Activated naive CD4-positive, alpha-beta T cell (primary cell): ENCODE measurements at places on chromosomes 1 and 21.

- DNase-seq = no peak
These were observed 33.3 kb downstream of the ZNF281 start for GRCh38 chr1:200376528-200376927.

- no peak for DNase-seq
These were observed 485.4 kb upstream of the PRMT6 start for GRCh38 chr1:106571109-106571508.

DNA sequence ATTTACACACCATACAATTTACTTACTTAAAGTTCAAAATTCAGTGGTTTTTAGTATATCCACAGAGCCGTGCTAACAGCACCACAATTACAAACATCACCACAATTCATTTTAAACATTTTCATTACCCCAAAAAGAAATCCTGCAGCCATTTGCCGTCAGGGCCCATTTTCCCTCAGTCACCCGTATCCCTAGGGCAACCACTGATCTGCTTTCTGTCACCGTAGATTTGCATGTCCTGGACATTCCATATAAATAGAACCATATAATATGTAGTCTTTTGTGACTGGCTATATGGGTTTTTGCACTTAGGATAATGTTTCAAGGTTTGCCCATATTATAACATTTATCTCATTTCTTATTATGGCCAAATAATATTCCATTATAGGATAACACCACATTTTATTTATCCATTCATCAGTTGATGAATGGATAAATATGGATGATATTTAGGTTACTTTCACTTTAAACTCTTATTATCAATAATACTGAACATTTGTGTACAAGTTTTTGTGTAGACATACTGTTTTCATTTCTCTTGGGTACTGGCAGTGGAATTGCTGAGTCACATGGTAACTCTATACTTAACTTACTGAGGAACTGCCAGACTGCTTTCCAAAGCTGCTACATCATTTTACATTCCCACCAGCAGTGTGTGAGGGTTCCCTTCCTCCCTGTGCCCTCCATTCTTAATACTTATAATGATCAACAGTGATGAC lies 68.9 kb downstream of the ST3GAL3 start:
- DNase-seq = no peak

DNA sequence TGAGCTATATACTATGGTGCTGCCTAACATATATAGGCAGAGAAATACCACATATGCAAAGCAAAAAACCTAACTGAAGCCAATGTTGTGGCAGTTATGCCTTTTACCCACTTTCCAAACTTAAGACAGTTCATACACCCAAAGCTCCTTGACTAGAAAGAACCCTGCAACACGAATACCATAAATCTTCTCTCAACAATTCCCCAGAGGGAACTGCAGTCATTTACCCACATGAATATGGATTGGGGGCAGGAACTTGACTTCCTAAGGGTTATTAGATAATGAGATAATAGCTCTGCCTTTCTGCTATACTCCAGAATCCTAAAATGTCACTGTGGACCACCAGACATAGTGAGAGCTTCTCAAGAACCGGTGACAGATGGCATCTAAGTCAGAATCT lies 2.9 kb upstream of the ASPM start:
- DNase-seq = no peak

GRCh38 chr1:107820801-107821200 lies 144.2 kb downstream of the VAV3 start:
- no peak for DNase-seq

GRCh38 chr1:40633931-40634376 lies 31.5 kb downstream of the RIMS3 start:
- DNase-seq = no peak

GRCh38 chr1:24155011-24155782 lies 12.3 kb upstream of the IL22RA1 start:
- DNase-seq = no peak

DNA sequence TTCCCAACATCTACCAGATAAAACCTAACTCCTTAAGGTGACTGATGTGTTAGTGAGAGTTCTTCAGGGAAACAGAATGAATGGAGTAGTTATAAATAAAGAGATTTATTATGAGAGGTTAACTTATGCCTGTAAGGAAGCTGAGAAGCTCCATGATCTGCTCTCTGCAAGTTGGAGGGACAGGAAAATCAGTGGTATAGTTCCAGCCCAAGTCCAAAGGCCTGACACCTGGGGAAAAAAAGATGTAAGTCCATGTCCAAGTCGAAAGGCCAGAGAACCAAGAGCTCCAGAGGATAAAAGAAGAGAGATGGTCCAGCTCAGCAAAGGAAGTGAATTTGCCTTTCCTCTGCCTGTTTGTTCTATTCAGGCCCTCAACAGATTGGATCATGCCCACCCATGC lies 27.1 kb downstream of the KRTAP24-1 start:
- DNase-seq = no peak

DNA sequence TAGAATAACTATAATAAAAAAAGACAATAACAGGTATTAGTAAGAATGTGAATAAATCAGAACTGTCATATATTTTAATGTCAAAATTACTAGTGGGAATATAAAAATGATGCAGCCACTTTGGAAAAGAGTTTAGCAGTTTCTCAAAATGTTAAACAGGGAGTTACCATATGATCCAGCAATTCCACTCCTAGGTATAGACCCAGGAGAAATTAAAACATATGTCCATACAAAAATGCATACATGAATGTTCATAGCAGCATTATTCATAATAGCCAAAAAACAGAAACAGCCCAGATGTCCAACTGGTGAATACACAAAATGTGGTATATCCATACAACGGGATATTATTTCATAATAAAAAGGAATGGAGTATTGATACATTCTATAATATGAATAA lies 71.6 kb downstream of the NVL start:
- DNase-seq = no peak

DNA sequence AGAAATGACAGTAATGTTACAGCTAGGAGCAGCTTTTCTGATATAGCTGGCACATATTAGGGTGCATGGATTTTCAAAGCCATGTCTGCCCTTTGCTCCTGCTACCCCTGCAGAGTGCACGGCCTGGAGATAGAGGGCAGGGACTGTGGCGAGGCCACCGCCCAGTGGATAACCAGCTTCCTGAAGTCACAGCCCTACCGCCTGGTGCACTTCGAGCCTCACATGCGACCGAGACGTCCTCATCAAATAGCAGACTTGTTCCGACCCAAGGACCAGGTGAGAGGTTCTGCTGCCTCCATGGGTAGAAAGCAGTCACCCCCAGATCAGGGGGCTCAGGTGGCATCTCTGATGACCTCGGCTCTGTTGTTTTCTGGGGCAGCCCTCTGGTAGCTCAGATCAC lies 9.8 kb downstream of the MTARC1 start:
- no peak for DNase-seq

- DNase-seq = no peak
These were observed 98.4 kb upstream of the GADD45A start for GRCh38 chr1:67586596-67586995.

DNA sequence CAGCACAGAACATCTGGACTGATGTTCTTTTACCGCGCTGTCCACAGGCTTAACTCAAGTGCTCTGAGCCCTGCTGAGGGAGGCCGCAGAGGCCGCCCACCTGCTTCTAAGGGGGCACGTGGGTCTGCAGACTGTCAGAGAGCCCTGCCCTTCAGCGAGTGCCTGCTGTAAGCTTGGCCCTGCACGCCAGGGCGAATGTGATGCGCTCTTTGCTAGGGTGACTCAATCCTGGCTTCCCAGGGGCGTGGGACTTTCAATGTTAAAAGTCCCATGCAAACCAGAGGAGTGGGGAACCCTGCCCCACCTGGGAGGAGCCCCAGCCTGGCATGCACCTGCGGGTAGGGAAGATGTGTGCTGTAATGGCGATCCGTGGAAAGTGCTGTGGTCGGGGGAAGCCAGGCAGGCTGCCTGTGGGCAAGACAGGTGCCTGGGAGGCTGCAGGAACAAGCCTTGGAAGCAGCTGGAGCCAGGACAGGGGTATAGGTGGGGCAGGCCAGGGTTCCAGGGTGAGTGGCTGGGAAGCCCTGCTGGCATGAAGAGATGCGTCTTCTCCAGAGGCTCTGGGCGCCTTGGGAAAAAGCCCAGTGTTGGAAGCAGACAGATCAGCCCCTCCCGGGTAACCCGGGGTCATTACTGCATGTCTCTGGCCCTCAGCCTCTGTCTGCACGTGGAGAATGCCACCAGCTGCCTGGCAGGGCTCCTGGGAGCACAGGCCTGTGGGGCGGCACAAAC lies 594 bp upstream of the PANK4 start:
- DNase-seq = no peak

GRCh38 chr1:159961636-159962035 lies 7.6 kb upstream of the SLAMF9 start:
- DNase-seq = no peak

GRCh38 chr1:79657951-79658658 lies 651.6 kb upstream of the ADGRL4 start:
- no peak for DNase-seq

GRCh38 chr21:35323947-35324346 lies 274.8 kb upstream of the RUNX1 start:
- DNase-seq = no peak

DNA sequence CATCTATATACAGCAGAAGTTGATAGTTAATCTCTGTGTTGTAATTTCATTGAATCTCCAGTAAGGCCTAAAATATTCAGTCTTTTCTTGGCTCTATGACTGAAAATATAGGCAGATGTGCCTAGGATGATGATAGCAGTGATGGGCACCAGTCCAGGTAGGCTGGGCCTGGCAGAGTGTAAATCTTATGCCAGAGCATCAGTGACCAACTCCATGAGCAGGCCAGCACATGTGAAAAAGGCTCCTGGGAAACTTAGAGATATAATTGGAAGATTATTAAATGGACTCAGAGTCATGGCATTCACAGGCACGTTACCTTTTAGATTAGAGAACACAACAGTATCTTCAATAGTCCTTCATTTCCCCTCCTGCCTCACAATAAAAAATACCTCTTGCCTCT lies 20.7 kb upstream of the CYYR1 start:
- DNase-seq = no peak

DNA sequence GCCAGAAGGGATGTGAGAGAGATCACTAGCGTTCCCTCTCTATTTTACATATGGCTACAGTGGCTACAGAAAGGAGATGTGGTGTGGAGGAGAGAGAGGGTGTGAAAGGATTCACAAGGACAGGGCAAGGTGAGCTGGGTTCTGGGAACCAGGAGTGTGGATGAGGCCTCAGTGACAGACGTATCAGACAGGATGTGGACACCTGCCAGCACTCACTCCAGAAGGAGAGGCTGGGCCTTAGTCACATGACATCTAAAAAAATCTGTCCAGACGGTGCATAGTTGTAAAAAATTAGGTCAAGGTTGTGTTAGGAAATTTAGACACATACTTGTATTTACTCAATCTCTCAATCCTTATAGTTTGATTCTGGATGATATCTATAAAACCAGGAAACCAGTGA lies 10.6 kb downstream of the TRIM67 start:
- DNase-seq = no peak

GRCh38 chr1:114078116-114078515 lies 75.6 kb downstream of the SYT6 start:
- no peak for DNase-seq

DNA sequence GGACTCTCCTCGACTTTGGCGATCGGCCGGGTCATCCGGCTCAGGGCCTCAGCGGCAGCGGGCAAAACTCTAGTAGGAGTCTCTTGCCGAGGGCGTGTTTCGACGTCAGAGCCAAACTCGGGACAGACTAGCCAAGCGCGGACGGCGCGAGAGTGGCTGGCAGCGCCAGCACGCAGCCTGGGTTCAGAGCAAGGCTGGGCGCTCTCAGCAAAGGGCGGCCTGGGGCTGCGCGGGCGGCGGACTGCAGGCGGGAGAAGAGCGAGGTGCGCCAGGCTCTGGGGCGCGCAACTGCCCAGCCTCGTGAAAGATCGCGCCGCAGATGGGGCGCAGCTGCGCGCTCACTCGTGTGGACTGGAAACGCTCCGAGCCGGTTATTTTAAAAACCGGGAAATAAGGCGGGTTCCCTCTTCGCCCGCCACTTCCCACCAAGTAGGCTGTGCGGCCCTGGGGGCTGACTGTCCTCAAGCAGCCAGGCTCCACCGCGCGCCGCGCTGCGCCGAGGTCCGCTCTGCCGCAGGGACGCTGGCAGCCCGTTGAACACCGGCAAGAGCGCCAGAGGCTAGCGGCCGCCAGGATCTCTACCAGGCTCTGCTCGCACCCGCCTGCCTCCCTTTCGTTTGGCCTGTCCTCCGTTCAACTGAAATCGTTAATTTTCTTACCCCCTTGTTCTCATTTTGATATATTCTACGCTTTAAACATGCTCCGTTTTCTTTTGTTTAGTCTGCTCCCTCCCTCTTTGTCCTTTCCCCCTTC lies 2.4 kb downstream of the ALX3 start:
- DNase-seq = no peak

GRCh38 chr1:175511496-175511895 lies 231.9 kb downstream of the TNR start:
- no peak for DNase-seq

GRCh38 chr1:115977499-115978258 lies 1.4 kb downstream of the SLC22A15 start:
- DNase-seq = no peak

- DNase-seq = no peak
These were observed 1.1 kb downstream of the SERTAD4 start for GRCh38 chr1:210233495-210234328.

GRCh38 chr1:58358346-58358745 lies 188.2 kb downstream of the OMA1 start:
- no peak for DNase-seq

- no peak for DNase-seq
These were observed 321.2 kb downstream of the VAV3 start for GRCh38 chr1:107643766-107644165.

DNA sequence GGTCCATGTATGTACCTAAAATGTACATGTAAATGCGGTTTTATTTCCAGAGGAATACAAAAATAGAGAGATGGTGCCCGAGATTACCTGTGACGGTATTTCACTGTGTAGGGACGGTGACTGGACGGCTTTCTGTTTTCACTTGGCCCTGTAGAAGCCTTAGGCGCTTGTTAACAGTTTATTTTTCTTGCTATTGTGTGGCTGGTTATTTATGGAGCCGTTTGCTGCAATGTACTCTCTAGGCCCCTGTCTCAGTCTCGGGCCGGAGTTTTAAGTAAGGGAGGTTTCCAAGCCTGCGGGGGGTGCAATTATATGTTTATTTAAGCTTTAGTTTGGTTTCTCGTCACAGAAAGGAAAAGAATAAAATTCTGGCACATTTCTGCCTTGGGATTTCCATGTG lies 413 bp downstream of the EFCAB7 start:
- no peak for DNase-seq

- no peak for DNase-seq
These were observed 69.6 kb downstream of the COLGALT2 start for GRCh38 chr1:183967914-183968313.

GRCh38 chr1:97508653-97509218 lies 412.1 kb downstream of the DPYD start:
- no peak for DNase-seq

DNA sequence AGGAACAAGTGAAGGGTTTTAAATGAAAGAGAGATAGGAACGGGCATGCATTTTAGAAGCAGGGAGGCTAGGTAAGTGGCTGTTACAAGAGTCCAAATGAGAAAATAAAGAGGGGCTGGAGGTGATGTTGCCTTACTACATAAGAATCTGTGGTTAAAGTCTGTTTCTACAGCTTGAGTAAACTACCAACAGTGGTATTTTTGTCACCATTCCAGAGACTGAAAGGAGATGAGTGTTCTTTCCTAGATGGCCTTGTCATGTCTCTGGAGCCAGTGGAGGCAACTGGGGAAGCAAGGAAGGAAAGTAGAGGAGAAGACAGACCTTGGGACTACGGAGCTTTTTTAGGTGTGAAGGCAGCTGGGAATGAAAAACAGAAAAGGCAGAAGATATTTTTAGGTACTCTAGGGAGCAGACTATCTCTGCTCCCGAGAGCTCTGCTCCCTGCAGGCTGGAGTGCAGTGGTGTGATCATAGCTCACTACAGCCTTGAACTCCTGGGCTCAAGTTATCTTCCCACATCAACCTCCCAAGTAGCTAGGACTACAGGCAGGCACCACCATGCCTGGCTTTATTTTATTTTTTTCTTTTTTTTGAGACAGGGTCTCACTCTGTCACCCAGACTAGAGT lies 12.2 kb downstream of the HDAC1 start:
- no peak for DNase-seq
